ENCODE measurements at places on chromosomes 12 and 14.

GRCh38 chr12:25997201-25997963, 38.9 kb downstream of the RASSF8 start:
- DNase-seq = peak; percentile 94

DNA sequence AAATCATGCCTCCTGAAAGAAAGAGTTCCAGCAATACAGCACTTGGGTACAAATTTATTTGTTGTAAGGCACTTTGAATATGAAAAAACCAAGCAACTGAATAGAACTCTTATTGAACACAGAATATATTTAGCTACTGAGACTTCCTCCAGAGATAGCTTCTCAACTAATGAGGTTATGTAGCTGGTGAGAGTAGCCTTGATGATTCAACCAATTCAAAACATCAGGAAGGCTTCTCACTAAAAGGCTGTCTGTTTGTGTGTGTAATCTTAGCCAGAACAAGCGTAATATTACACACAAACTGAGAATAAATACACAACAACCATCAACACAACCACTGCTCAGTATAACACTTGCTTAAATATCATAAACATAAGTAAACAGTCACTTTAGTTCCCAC, 20.4 kb downstream of the EIF2B2 start:
- DNase-seq = no peak

DNA sequence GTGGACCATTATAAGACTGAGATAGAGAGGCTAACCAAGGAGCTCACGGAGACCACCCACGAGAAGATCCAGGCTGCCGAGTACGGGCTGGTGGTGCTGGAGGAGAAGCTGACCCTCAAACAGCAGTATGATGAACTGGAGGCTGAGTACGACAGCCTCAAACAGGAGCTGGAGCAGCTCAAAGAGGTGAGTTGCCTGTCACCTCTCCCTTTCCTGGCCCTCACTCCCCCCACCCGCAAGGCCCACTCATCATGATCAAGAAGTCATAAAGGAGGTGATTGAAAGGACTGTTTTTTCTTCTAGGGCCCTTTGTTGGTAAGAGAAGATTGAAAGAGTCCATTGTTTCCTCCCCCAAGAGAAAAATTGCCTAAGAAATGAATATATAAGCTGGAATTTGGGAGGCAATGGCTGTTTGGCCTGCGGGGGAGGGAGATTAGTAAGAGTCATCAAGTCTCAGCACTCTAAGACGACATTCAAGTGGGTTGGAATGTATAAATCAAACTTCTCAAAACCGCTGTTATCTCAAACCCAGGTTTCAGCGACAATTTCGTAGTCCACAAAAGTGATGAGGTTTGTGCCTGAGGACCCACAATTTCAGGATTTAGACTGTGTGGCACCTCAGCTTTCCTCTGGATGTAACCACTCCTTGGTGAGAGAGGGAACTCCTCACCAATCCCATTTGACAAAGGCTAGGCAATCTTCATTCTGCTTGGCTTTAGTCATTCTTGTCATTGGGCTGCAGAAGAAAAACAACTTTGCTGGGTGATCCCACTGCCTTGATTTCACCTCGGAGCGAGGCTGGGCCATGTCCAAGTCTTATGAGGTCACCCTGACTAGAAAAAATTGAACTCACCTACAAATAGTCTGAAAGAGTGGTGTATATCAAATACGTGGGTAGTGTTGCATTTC, 966 bp downstream of the BICD1 start:
- DNase-seq = peak; percentile 72

- DNase-seq = peak; percentile 69
These were observed 11.1 kb upstream of the DPF3 start for GRCh38 chr14:72904840-72905561.

DNA sequence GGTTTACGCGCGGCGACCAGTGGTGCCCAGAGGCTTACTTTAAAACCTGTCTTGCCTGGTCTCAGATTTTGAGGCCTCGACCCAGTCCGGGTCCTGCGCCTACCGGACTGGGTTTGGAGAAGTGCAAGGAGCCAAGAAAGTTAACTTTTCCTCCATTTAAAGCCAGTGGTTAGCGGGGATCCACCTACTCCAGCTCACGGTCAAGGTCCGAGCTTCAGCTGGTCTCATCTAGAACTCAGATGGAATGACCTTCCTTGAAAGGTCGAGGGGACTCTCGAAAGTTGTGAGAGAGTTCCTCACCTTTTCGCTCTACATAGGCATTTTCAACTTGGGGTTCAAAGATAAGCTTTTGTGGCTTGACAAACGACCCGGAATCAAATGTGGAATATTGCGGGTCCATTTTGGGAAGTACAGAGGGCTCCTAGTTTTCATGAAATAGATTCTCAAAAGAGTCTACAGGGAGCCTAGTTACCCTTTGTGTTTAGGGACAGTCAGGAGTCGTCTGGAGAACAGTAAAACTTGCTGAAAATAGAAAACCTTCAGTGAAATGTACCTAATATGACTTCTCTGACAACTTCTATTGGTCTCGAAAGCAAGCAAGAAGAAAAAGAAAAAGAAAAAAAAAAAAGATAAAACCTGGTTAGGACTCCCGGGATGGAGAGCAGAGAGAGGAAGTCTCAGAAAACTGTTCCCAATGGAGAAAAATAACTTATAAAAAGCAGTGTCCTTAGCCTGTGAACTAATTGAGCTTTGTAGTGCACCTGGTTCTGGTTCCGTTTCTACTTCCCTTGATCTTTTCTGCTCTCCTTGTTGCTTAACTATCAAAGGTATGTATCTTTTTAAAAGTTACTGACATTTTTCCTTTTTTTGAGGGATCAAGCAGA, 1.4 kb downstream of the KCNMB4 start:
- DNase-seq = no peak

DNA sequence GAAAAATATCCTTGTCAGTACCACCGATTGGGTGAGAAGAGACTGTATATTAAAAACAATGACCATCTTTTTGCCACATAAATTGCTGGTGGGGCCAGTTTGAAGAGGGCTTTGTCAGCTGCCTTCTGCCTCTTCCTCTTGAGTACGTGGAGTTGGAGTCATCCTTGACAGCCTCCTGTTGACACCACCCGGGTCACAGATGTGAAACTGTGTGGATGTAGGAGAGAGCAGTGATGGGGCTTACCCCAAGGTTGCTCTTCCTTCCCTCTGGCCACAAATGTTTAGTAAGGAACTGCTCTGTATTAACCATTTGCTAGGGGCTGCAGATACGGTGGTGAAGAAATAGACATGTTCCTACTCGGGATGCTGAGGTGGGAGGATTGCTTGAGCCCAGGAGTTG, 12.2 kb downstream of the PTPN11 start:
- no peak for DNase-seq

- DNase-seq = peak; percentile 97
These were observed 164.8 kb upstream of the NRXN3 start for GRCh38 chr14:78005325-78005724.

DNA sequence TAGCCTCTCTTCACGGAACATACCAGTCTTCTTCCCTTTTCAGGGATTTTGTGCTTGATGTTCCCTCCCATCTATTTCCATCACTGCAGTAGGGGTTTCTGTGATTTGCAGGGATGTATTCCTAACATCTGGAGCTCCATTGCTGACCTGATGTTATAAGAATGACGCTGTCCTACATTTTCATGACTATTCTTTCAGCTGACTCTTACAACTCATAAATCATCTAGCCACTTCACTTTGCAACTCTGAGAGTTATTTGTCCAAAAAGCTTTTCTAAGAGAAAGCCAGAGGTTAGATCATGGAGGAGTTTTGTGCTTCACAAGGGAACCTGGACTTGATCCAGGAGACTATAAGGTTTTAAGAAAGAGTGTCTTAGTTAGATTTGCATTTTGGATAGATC, 116.6 kb upstream of the FAR2 start:
- no peak for DNase-seq

GRCh38 chr12:114888448-114888847, 204.5 kb upstream of the TBX3 start:
- DNase-seq = no peak

DNA sequence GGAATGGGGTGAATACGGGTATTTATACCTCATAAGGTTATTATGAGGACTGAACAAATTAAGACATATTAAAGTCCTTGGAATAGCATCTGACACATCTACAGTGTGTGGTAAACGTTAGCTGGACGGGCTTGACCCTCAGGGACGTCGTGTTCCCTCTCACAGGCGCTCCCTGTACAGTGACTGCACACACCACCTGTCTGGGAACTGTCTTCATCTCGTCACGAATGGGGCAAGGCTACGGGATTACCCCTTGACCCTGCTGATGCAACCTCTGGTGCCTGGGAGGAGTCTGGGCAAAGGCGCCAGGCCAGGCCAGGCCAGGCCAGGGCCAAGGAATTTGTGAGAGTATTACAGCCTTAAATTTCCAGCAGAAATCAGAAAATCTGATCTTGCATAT, 191.1 kb downstream of the CALM1 start:
- no peak for DNase-seq

DNA sequence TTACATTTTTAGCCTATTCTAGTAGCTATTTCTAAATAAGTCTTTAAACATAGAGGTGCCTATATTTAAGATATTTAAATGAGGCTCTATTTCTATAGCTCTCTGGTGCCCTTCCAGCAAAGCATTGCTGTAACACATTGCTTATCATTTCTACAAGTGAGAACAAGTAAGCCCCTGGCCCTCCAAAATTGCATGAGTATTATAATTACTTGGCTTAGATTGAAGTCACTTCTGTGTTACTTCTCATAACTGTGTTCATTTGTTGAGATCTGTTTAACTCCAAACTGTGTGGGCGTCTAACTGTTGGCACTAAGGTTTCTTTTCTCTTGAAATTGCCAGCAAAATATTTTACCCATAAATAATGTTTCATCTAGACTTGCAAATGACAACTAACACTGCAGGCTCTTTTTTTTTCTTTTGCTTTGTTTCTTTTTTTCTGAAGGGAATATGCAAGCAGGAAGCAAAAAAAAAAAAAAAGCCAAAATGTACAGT, 66.5 kb downstream of the DAD1 start:
- DNase-seq = no peak

GRCh38 chr12:9118158-9118557, 2.4 kb upstream of the A2M start:
- no peak for DNase-seq

GRCh38 chr14:32559048-32559447, 229.9 kb downstream of the AKAP6 start:
- no peak for DNase-seq

DNA sequence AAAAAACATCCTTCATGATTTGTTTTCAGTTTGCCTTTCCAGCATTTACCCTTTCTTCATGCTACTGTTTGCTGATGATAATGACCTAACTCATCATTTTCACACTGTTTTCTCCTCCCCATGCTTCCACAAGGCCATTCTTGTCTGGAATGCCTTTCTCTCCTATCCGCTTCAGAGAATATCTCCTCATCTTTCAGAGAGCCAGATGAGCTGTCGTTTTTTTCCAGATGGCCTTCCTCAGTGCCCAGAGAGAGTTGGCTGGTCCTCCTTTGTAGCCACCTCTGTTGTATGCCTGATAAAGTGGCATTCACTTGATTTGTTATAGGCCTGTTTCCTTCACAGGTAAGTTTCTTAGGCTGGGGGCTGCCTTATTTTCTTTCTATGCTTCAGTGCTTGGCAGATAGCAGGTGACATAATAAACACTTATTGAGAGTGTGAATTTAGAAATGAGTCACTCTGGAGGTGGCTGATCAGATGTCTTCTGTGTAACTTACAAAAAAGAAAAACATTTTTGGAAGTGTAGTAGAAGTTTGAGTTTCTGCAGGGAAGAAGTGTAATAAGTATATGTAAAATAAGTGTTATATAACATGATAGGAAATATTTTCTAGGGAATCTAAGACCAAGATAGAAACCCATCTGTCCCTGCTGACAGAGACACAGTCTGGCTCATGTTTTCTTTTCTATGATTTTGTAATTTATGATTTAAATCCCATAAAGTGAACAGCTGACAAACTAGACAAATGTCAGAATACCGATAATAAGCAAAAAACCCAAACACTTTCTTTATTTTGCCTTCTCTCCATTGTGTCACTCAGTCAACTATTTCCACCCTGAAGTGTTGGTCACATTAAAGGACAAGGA, 174.5 kb downstream of the DACT1 start:
- peak; percentile 23 for DNase-seq

DNA sequence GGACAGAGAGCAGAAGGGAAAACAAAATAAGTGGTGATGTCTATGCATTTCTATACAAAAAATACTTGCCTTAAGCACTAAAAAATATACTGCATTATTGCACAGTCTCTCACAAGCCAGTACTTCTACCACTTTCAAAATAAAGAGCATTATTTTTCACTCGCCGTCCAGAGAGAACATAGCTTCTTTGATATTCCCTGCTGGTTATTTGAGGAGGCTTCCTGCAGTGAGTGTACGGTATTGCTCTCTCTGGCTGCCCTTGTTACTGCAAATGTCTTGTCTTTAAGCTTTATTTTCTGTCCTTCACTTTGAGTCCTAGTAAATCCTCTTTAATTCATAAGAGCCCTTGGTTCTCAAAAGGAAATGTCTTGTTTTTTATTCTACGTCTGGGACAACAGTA, 81.1 kb downstream of the EML1 start:
- no peak for DNase-seq
